ENCODE measurements at places on chromosomes 4 and X.
A peak's percentile ranks its signal among the peaks of the same experiment; 100 is the strongest.

DNA sequence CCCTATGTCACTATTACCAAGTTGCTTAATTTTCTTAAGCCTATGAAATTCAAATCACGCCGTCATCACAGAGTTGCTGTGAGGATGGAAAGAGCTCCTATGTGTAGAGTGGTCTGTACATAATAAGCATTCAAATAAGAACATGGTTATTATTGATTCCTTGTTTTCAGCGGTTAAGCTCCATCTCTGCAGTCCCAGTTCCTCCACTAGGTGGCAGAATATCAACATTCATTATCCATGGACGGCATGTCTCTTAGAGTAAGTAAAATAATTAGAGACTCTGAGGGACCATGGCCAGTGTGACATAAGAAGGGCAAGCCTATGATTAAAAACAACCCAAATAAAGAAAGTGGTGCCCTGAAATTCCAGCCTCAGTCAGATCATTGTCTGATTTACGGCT lies 132.5 kb upstream of the NHS start:
- DNase-seq, result peak; percentile 12

DNA sequence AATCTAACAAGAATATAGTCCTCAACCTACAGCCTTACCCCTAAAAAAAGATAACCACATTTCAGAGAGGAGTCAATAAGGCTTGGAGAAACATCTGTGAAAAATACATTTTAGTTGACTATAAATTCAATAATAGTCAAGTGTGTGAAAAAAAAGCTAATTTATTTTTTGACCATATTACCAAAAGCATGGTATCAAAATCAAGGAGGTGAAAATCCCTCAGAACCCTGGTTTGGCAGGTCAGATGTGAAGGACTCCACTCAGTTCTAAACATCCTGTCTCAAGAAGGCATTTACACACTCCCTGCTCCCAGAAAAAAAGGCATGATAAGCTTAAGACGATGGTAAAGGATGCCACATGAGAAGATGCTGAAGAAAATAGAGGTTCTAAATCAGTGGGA lies 745.1 kb upstream of the TENM3 start:
- no peak for DNase-seq

- no peak for DNase-seq
These were observed 85.7 kb downstream of the ADRA2C start for GRCh38 chr4:3851881-3852280.

DNA sequence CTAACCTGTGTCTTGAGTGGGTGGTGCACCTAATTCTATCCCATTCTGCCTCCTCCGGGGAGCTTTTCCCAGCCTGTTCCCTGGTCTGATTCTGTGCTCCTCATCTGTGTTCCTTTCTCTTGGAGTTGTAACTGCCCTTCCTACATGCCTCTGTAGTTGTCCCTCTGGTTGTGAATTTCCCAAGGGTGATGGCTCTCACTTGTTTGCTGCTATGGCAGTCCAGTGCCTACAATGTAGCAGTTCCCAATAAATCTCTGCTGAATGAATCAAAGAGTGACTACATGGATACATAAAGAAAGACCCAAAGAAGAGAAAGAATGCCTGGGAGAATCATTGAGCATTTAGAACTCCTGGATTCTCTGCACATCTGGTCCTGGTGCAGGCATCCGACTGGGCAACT lies 141.6 kb downstream of the HS3ST1 start:
- DNase-seq, result no peak

DNA sequence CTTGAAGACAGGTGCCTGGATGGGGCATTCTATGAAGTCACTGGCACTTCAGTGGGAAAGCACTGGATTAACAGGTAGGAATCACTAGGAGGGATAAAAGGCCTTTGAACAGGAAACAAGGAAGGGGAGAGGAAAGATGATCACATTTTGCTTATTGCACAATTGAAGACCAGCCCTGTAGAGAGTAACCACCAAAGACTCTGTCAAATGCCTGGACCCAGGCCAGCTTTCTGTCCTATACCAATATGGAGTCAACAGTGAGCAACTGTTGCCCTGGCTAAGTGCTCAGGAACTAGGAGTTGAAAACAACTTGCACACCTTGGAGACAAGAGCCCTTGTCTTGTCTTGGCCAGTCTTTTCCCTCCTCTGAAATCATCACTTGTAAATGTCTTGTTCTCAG lies 14.1 kb upstream of the RTL3 start:
- DNase-seq, result no peak

DNA sequence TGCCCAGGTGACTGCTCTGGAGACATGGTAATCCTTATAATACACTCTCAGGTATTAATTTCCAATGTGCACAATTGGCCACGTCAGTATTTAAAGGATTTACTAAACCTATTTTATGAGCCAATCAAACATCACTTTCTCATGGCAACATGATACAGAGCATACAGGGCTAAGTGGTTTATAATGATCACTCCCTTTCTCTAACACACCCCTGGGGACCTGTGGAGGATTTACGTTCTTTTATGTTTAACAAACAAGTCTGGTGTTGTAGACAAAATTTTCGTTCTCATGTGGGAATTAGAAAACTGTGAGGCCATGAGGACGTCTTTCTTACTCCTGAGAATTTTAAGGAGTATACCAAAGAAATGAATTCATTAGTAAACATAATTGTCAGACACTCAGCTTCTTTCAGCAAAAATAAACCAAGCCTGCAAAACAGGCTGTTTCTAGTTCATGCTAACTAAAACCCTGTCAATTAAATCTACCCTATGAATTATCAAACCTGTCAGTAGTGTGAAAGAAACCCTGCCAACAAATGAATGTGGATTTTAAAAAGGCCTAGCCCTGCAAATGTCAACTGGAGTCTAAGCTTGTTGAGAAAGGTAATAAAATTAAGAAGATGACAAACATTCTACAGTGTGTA lies 155.8 kb downstream of the PDGFC start:
- no peak for DNase-seq

- DNase-seq, result no peak
These were observed 60.8 kb upstream of the MID1 start for GRCh38 chrX:10681167-10681566.

- no peak for DNase-seq
These were observed 27.7 kb upstream of the NFKB1 start for GRCh38 chr4:102473476-102473875.

DNA sequence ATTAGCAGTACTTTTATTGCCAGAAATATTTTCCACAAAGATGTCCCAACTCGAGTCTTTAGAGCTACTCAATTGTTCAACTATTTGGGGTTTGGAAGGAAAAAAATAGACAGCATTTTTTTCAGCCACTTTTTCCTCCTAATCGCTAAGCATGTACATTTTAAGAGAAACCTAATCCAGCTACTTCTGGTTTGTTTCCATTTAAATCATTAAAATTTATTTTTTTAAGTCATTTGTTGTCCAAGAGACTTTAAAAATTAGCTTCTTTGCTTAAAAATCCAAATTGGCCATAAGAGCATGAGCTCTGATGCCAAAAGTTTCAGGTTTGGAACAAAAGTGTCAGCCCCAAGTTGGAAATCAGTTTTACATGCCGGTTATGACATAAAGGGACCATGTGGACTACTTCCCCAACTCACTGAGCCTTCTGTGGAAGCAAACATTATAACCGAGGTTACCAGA lies 186.3 kb upstream of the INTU start:
- DNase-seq, result no peak

DNA sequence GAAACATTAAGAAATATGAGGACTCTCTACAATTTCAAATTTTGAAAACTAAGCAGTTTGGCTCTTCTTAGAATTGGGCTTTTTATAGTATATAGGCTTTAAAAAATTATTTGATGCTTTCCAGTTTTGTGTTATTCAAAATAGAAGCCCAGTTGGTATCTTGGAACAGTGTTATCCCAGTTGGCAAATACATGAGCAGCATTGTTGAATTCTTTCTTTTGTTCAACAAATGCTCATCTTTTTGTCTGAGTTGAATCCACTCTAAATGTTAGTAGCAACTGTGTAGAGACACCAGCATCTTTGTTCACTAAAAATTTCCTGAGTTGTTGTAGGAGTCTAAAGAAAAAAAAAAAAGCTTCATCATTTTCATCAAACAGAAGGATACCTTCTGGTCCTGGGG lies 41.0 kb upstream of the LIMCH1 start:
- DNase-seq, result no peak

GRCh38 chr4:156749426-156750403 lies 221.9 kb downstream of the PDGFC start:
- DNase-seq, result no peak

DNA sequence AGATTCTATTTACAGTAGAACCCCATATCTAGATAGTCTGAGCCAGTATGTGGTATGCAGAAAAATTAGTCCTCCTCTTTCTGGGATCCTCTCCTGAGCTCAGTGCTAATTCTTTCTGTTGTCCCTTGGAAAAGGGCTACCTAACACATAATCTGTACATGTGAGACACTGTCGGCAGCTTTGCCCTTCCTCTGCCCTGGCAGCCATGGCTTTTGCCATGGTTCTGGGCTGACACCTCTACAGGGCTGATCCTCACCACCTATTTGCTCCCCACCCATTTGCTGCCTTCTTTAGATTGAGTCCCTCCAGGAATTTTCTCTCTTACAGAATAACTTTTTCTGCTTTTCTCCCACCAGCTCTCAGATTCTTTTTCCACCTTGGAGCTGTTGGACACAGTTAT lies 64.7 kb upstream of the MAP9 start:
- no peak for DNase-seq

DNA sequence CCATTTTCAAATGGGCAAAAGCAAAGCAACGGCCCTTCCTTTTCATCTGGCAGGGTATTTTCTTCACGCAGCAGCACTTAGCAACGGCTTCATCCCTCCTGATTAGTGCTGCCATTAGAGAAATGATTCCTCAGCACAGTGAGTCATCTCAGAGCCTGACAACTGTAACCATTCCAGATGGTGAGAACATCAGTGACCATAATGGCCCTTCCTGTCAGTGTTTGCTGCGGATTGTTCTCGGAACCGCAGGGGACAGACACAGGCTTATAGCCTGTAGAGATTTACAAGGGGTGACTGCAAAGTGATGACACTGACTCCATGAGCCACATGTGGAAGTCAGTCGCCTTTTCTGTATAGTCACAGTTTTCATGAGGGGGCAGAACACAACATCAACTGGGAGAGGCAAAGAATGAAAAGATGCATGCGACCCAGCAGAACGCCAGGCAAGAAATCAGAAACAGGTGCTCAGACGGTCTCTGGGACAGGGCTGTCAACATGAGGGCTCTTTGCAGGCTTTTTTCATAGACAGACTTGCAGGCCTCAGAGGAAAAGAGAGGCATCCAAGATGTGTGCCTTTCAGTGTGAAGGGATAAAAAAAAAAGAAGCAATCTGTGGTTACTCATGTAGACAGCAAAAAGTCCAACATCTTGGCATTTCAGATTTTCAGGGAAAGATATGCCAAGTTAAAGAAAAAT lies 69.9 kb upstream of the FBXW7 start:
- DNase-seq, result no peak

DNA sequence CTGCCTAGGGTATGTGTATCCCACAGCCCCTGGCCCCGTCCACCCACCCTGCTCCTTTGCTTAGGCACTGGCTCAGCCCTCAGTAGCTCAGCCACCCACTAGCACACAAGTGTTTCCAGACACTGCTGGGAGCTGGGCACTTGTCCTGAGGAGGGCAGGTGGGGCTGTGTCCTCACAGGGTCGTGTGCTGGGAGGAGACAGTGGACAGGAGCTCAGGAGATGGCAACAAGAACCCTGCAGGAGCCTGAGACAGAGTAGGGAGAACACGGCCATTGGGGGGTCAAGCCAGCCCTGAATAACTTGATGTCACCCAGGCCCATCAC lies 5.5 kb upstream of the CPLX1 start:
- no peak for DNase-seq

GRCh38 chr4:138599965-138600364 lies 357.8 kb upstream of the SLC7A11 start:
- DNase-seq, result no peak

GRCh38 chr4:25001509-25001908 lies 29.2 kb downstream of the LGI2 start:
- DNase-seq, result peak; percentile 74

GRCh38 chr4:123167931-123168330 lies 228.7 kb upstream of the SPRY1 start:
- no peak for DNase-seq

GRCh38 chr4:145828802-145829485 lies 109.7 kb downstream of the ZNF827 start:
- DNase-seq, result no peak

DNA sequence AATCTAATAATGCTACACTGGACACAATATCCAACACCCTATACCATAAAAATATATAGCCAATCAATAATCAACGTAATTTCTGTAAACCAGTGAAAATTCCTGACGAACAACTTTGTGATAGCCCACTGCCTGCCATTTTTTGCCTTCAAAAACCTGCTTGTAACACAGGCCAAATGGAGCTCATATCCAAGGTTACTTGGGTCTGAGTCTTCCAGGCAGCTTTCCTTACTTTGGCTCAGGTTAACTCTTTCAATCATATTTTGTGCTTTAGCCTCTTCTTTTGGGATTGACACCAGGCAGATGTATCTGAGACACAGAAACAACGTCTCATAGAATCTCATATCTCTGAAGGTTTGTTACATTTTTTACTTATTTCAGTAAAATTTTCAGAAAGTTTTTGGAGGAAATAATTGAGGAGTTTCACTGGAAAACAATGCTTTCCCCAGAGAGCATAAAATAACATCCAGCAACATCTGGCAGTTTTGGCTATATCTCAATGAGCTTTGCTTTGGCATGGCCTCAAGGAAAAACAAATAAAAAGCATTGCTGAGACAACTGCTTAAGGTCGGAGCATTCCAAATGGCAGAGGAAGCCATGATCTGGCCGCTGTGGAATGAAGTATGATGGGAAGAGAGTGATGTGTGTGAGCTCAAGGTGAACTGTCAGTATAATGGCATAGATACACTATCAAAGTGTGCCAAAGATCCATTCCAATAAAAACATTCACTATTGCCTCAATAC lies 162.9 kb upstream of the SPIN4 start:
- DNase-seq, result no peak

GRCh38 chr4:126552321-126552720 lies 1080.4 kb upstream of the INTU start:
- DNase-seq, result no peak

DNA sequence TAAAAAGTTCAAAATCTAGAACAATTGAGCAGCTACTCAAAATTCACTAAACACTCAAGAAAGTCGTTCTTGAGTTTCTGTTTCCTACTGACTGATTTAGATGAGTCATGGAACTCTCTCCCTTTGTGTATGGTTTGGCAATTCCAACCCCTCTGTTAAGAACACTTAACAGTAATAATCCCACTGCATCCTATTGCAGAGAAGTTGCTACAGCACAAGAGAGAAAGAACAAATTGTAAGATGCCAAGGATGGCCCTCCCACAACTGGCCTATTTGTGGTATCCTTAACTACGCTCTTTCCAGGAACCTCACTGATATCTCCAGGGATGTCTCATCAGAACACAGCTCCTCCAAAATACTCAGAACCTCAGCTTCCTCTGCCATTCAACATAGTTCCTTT lies 701.8 kb upstream of the TENM3 start:
- DNase-seq, result no peak

DNA sequence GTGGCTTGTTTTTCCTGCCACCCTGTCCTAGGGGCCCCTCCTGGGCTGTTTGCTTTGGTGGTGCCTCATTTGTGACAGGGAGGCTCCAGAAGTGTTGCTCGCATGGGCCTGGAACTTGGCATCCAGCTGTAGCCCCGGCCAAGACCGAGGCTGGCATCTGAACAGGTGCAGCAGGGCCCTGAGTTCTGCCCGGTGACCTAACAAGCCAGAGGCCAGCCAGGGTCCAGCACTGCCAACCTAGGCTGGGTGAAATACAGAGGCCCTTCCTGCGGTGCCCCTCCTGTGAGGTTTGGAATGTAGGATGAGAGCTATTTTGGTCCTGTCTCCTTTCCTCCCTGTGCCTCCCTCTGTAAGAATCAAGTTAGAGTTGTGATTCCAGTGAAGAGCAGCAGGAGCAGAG lies 58.5 kb downstream of the STARD8 start:
- DNase-seq, result no peak

GRCh38 chr4:3077796-3078195 lies 3.3 kb downstream of the HTT start:
- no peak for DNase-seq

Measured in inflammatory macrophage treated with lipopolysaccharide for 1 hour (primary cell).